D721Med (cell line): ENCODE measurements at places on chromosomes 3 and 15.

GRCh38 chr15:64009798-64010261 lies 36.5 kb downstream of the DAPK2 start:
- no peak for DNase-seq

GRCh38 chr15:39426552-39427532 lies 154.0 kb upstream of the THBS1 start:
- DNase-seq = no peak

DNA sequence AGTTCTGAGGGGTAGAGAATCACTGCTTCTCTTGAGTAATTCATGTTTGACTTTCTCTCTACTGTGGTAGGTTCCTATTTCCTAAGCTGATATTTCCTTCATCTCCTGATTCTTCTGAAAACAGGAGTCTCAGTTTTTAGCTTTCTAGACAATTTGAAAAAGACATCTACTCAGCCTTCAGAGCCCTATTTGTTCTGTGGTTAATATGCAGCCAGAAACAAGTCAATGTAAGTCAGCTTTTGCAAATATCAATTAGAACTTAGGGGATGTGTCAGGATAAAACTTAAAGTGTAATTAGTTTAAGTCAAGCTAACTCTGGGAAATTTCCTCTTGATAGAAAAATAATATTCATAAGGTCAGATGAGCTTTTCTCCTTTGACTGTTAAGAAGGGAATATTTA lies 21.7 kb upstream of the HACD2 start:
- DNase-seq = no peak

GRCh38 chr3:169215461-169216352 lies 447.8 kb downstream of the MECOM start:
- no peak for DNase-seq

DNA sequence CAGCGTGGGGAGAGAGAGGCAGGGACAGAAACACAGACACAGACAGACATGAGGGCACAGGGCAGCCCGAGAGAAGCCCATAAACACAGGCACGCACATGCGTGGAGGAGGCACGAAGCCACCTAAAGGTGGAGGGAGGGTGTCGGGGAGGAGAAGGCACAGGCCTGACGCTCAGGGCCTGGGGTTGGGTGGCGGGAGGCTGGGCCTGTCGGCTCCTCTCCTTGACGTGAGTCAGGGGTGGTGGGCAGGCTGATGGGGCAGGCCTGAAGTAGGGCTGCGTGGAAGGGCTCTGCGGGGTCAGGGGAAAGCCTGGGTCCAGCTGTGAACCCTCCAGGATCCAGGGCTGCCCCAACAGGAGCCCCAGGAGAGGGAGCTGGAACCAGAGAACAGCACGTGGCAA lies 74.2 kb downstream of the EPHB3 start:
- no peak for DNase-seq

DNA sequence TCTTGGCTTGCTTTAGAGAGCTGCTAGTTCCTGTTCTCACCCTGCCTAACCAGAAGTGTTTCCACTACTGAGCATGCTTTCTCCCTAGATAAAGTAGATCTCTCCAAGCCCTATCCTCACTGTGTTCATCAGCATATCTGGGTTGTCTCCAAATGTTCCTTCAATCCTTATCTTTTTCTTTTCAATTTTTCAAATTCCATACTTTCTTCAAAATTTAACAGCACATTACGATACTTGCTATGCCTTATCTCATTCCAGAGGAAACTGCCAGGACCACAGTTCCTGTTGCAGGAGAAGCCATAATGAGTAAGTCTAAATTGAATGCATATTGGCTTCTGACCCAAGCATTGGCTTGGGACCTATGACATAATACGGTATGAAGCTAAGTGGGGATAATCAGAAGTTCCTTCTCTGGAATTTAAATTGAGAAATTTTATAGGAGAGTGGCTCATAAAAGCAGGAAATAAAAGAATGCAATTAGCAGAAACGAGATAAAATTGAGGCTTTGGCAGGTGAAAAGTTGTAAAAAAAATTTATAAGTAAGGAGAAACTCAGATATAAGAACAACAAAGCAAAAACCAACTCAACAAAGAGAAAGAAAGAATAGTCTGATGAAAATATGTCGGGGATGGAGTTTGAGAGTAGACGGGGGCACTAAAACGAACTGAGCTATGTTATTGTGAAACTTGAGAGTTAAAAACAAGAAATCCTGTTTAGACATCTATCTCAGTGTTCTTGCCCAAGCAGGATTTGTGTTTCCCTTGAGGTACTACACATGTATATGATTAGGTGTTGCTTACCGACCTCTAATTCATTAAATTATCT lies 631.7 kb upstream of the CCDC54 start:
- no peak for DNase-seq

- no peak for DNase-seq
Measured at GRCh38 chr3:57298041-57298440, 5.6 kb upstream of the ASB14 start.

- DNase-seq = no peak
Measured at GRCh38 chr3:128232376-128233178, 79.3 kb downstream of the EEFSEC start.

GRCh38 chr3:177361081-177361938 lies 164.0 kb upstream of the TBL1XR1 start:
- no peak for DNase-seq

DNA sequence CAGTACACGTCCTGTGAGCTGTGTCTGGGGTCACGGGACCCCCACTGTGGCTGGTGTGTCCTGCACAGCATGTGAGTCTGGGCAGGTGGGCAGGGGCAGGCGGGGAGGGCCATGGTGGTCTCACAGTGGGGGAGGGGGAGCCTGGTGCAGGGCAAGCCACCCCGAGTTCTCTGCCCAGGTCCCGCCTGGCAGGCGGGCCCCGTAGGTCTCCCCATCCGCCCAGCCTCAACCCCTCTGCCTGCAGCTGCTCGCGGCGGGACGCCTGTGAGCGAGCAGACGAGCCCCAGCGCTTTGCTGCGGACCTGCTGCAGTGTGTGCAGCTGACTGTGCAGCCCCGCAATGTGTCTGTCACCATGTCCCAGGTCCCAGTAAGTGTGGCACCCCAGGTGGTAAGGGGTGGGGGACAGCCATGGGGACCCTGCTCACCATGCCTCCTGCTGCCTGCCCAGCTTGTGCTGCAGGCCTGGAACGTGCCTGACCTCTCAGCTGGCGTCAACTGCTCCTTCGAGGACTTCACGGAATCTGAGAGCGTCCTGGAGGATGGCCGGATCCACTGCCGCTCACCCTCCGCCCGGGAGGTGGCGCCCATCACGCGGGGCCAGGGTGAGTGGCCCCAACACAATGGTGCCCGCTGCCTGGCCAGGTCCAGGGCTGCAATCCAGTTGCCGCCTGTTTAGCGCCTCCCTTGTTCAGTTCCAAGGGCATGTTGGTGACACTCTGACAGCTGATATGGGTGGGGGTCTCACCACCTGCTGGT lies 21.9 kb downstream of the PLXNA1 start:
- DNase-seq = no peak

- DNase-seq = no peak
Measured at GRCh38 chr3:13541691-13542090, 7.2 kb upstream of the FBLN2 start.

DNA sequence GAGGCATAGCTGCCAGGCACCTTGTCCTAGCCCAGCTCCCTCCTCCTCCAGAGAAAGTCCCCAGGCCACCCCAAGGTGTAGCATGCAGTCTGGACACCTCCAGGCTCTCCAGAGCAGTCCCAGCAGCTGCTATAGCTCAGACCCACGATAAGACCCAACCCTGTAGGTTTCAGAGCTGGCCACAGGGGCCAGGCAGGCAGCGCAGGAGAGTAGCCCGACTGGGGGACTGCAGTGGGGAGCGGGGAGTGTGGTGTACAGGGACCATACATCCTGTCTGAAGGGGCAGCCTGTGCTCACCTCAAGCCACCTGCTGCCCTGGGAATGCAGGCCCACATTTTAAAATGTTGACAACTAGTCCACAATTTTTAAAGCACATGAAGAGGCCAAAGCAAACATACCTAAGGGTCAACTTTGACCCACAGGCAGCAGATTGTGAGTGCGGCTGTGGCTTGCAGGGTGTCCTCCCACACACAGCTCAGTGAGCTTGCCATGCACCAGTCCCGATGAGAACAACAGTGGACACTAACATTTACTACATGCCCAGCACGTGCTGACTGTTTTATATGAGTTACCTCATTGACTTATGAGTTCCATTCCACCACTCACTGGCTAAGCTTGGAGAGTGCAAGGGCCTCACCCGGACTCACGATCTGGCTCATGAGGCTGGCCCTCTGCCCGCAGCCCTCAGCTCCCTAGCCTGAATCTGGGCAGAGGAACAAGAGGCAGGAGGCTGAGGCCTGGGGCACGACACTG lies 81.4 kb downstream of the DNAJB8 start:
- no peak for DNase-seq

DNA sequence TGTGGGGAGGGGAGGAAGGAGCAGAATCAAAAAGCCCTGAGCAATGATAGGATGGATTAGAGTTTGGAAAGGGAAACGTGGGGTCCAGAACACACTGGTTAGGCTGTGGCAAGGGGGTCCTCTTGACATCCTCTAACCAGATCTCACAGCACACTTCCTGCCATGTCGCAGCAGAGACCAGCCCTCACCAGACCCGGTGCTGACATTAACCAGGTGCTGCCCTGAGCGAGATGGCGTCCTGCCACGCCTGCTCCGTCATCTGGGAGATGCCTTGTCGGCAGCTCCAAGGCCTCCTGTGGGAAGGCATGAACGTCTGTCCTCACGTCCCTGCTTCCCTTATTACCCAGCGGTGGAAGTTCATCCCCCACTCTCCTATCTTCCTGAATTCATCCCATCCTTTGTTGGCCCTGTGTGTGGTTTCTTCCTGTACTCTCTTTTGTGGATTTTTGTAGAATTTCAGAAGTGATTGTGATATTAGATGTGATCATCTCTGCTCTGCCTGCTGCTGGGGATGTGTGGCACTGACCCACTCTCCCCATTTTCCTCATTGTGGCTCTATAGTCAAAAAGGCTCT lies 29.4 kb upstream of the MYZAP start:
- DNase-seq = no peak

- no peak for DNase-seq
Measured at GRCh38 chr3:53585049-53585448, 90.6 kb downstream of the CACNA1D start.

GRCh38 chr3:44722103-44722401 lies 7.4 kb upstream of the ZNF501 start:
- no peak for DNase-seq

DNA sequence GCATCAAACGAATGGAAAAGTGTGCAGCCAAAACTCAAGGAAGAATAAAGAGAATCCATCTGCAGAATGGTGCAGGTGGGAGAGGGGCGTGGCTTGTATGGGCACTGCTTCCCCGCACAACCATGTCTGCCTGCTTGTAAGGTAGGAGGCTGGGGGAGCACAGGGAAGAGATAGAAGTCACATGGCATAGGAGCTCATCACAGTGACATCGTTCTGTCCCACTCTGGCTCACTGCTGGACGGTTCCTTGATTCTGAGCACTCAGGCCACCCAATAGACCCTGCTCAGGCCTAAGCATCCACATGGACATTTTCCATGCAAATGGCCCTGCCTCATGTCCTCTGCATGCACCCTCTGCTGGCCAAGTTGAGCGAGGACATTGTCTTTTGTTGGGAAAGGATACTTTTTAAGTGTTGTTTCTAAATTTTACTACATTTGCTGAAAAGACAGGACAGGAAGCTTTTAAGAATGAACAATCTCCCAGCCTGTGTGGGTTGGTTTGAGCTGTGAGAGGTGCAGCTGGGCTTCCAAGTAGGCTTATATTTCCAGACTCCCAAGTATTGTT lies 3.1 kb downstream of the MYLK start:
- no peak for DNase-seq

DNA sequence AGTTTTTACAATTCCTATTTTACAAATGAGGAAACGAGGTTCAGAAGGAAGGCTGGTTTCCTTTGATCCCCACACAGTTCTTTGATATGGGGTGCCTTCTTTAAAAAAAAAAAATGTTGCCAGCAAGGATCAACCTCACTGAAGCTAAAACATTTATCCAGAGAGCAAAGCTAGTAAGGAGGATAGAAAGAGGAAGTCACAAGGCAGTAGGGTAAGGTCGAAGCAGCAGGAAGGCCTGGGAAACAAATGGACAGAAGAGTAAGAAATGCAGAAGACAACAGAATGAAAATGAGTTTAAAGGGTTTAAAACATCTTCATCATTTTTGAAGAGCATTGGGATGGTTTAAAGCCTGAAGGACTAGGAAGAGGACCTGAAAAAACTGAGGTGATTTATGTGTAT lies 30.6 kb upstream of the CP start:
- no peak for DNase-seq

DNA sequence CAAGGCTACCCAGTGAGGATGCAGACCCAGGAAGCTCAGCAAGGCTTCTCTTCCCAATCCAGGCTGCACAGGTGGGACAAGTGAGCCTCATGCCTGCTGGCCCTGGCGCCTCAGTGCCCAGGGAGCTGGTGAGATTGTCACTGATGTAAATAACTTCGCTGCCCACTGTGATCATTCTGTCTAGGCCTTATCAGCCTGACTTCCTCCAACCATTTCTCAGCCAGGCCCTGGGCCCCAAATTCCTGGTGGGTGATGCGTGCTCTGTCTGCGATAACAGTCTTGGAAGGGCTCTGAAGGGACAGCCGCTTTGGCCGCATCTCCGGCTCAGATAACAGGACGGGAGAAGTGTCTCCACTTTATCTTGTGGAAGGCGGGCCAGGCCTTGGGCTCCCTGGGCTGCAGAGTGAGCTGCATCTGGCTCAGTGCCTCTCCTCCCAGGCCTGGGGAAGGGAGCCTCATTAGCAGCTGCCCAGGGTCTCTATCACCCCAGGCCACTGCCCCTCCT lies 2.2 kb upstream of the FBLN2 start:
- DNase-seq = no peak

DNA sequence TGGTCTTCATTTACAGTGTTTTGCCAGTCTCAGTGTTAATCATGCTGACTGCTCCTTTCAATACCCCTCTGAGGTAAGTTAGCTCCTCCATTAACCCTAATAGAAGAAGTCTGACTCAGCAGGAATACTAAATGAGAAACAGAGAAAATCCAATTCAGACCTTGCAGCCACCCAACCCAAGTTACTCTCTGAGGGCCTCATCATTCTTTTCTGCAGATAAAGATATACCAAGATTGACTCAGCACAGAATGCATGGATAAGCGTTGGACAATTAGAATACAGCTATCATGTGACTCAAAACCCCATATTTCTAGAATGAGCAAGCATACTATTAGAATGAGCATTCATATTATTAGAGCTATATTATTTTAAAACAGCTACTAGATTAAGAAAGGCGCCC lies 389.1 kb upstream of the SGO1 start:
- DNase-seq = no peak

DNA sequence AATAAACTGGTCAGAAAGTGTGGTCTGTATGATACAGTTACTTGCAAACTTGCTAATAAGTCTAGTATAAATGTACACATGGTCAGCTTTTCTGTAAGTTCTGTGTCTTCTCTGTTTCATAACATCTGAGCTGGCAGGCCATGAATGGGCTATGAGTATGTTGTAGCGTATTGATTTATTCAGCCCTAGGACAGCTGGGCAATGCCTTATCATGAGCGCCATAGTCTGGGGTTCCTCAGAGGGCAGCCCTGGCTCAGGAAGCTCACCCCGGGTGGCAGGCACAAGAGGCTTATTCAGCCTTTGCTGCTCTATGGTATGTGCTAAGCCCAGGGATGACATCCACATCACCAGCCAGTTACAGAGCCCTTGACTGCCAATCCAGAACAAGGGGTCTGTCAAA lies 50.7 kb upstream of the CCR2 start:
- DNase-seq = no peak

GRCh38 chr15:101497484-101498034 lies 8.1 kb upstream of the PCSK6 start:
- DNase-seq = no peak

GRCh38 chr3:36124118-36124796 lies 256.0 kb upstream of the STAC start:
- no peak for DNase-seq

- no peak for DNase-seq
Measured at GRCh38 chr3:58495101-58495500, 3.2 kb downstream of the KCTD6 start.

GRCh38 chr3:131036200-131036816 lies 9.6 kb downstream of the NEK11 start:
- no peak for DNase-seq
